Ovary (tissue), 10 donors: ENCODE measurements at places on chromosomes 12 and 14. TPM values are rescaled to one million over a fixed set of nuclear protein-coding genes. Genes with fewer than 3 reads are reported as not detected.
A peak's percentile ranks its signal among the peaks of the same experiment; 100 is the strongest.

- no peak overlapping the region for H3K27ac ChIP-seq
- no peak for DNase-seq
- H3K4me3 ChIP-seq: no peak overlapping the region
- no peaks in the 10 kb centered on the region for H3K27me3 ChIP-seq
- no peaks in the 10 kb centered on the region for H3K36me3 ChIP-seq
- H3K4me1 ChIP-seq: peaks cover 2% of the 10 kb centered on the region
These were observed 57.5 kb downstream of the PTHLH start for GRCh38 chr12:27915021-27915420.

DNA sequence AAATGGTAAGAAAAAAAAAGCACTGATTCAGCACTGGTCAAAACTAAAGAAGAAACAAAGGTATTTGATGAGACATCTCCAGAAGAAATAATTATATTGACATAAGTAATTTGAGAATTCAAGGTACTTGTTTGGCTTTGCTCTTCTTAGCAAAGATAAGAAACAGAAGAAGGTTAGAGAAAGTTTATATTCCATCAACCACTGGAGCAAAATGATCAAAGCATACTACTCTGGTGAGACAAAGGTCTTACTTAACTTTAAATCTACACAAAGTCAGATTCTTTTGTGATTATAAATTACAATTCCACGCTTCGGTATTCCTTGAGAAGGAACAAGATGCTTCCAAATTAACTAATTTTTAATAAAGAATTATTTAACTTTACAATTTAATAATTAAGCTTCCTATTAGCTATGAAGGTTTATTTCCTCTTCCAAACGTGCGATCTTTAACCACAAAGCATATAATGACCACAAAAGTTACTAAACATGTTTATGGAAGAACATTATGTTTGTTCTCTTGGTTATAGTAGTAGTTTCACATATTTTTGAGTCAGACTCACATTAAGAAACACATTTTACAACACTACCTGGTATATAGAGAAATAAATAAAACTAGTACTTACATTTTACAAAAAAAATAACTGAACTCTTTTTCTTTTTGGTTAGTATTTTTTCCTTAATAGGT lies 53.4 kb downstream of the METTL25 start:
- H3K27me3 ChIP-seq: no peaks in the 10 kb centered on the region
- no peaks in the 10 kb centered on the region for H3K4me1 ChIP-seq
- DNase-seq: no peak
- no peak overlapping the region for H3K27ac ChIP-seq
- no peaks in the 10 kb centered on the region for H3K36me3 ChIP-seq
- no peak overlapping the region for H3K4me3 ChIP-seq

- peaks cover 1% of the 10 kb centered on the region for H3K4me1 ChIP-seq
- no peaks in the 10 kb centered on the region for H3K27me3 ChIP-seq
- H3K4me3 ChIP-seq: no peak overlapping the region
- no peak for DNase-seq
- no peak overlapping the region for H3K27ac ChIP-seq
These were observed 100.0 kb downstream of the ARF6 start for GRCh38 chr14:49992901-49993339.

GRCh38 chr12:59678759-59679411 lies 83.1 kb downstream of the SLC16A7 start:
- no peaks in the 10 kb centered on the region for H3K36me3 ChIP-seq
- no peak overlapping the region for H3K4me3 ChIP-seq
- DNase-seq: no peak
- H3K4me1 ChIP-seq: no peaks in the 10 kb centered on the region
- peaks cover 2% of the 10 kb centered on the region for H3K27me3 ChIP-seq
- no peak overlapping the region for H3K27ac ChIP-seq

- no peaks in the 10 kb centered on the region for H3K36me3 ChIP-seq
- peaks cover 8% of the 10 kb centered on the region for H3K4me1 ChIP-seq
- peaks cover 5% of the 10 kb centered on the region for H3K27me3 ChIP-seq
These were observed at the start of gene PRPH for GRCh38 chr12:49295082-49295936. Gene PRPH (plus strand): TSS chr12:49295147. CDS start chr12:49295201, 54 bp downstream.

- no peak overlapping the region for H3K4me3 ChIP-seq
- peaks cover 7% of the 10 kb centered on the region for H3K4me1 ChIP-seq
- no peaks in the 10 kb centered on the region for H3K36me3 ChIP-seq
These were observed 14.8 kb downstream of the KRT7 start for GRCh38 chr12:52247622-52248540.

DNA sequence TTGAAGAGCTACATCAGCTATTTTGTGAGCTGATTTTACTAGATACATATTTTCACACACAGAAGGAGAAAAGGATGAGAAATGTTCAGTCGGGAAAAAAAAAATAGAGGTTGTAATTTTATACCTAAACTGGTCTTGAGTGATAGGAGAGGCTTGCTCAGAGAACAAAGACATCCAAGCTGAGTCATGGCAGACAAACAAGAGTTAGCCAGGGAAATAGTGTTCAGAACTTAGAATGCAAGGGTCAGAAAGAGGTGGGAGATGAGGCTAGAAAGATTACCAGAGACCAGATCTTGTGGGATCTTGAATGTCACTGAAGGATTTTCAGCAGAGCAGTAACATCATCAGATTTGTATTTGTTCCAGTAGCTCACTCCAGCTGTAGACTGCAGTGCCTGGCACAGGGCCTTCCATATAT lies 121.9 kb upstream of the ATF1 start:
- H3K27me3 ChIP-seq: no peaks in the 10 kb centered on the region
- no peaks in the 10 kb centered on the region for H3K36me3 ChIP-seq

- no peak overlapping the region for H3K27ac ChIP-seq
- no peaks in the 10 kb centered on the region for H3K27me3 ChIP-seq
- no peak overlapping the region for H3K4me3 ChIP-seq
- no peaks in the 10 kb centered on the region for H3K36me3 ChIP-seq
These were observed 95.2 kb upstream of the PCED1B start for GRCh38 chr12:46983959-46984841.

DNA sequence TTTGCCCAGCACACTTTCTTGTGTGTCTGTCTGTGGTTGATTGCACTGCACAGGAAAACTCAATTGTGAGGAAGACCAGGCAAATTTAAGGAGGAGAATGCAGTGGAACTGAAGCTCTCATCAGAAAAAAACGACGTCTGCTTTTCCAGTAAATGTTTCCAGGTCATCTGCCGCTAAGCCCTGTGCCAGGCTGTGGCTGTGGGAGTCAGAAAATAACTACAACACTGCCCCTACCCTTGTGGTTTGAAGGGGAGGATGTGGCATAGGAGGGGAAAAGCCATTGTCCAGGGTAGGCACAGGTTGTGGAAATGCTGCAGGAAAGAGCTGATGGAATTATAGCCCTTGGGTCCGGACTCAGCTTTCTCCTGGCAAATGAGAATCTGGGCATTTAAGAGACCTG lies 259.7 kb upstream of the TMEM132C start:
- no peaks in the 10 kb centered on the region for H3K36me3 ChIP-seq
- H3K4me1 ChIP-seq: no peaks in the 10 kb centered on the region
- H3K4me3 ChIP-seq: no peak overlapping the region
- no peak for DNase-seq
- no peak overlapping the region for H3K27ac ChIP-seq

GRCh38 chr14:61513986-61514830 lies 181.1 kb upstream of the HIF1A start:
- no peaks in the 10 kb centered on the region for H3K4me1 ChIP-seq
- H3K36me3 ChIP-seq: no peaks in the 10 kb centered on the region

DNA sequence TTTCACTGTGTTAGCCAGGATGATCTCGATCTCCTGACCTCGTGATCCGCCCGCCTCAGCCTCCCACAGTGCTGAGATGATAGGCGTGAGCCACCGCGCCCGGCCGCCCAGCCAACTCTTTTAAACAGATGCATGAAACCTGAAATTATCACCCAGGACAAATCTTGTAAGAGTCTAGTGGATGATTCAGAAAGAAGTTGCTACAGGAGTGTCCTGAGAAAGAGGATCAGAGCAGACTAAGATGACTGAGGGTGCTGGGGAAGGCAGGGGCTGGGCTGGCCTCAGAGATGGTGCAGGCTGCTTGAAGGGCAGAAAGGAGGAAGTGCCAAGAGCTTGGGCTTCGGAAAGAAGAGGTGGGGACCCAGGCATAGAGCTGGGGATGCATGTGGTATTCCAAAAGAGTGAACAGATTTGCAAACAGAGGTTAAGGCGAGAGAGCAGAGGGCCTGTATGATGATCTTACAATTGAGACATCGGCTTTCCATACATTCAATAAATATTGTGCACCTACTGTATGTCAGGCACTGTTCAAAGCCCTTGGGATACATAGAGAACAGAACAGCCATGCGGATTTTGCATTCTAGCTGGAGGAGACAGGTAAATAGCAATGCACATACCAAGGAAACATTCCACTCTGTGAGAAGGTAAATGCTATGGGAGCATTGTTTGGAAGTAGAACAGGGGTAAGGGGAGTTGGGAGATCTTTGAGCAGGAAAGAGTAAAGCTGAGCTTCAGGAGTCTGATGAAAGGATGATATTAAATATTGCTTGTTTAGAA lies 7.4 kb upstream of the CD9 start:
- no peak for DNase-seq
- no peak overlapping the region for H3K4me3 ChIP-seq
- no peaks in the 10 kb centered on the region for H3K27me3 ChIP-seq
- H3K27ac ChIP-seq: no peak overlapping the region
- H3K36me3 ChIP-seq: no peaks in the 10 kb centered on the region

- H3K4me3 ChIP-seq: peak overlapping the region; percentile 85
- peaks cover 16% of the 10 kb centered on the region for H3K4me1 ChIP-seq
- peak overlapping the region; percentile 93 for H3K27ac ChIP-seq
- no peaks in the 10 kb centered on the region for H3K27me3 ChIP-seq
- no peaks in the 10 kb centered on the region for H3K36me3 ChIP-seq
These were observed 590 bp downstream of the DDIT3 start for GRCh38 chr12:57519796-57520052.

GRCh38 chr14:24535737-24536136 lies 27.7 kb upstream of the CMA1 start:
- no peak for DNase-seq
- H3K4me1 ChIP-seq: no peaks in the 10 kb centered on the region
- H3K27ac ChIP-seq: no peak overlapping the region
- H3K27me3 ChIP-seq: no peaks in the 10 kb centered on the region

- H3K27me3 ChIP-seq: no peaks in the 10 kb centered on the region
- H3K27ac ChIP-seq: no peak overlapping the region
- H3K4me1 ChIP-seq: no peaks in the 10 kb centered on the region
- no peaks in the 10 kb centered on the region for H3K36me3 ChIP-seq
- no peak for DNase-seq
These were observed 95.5 kb upstream of the KRR1 start for GRCh38 chr12:75606956-75607355.

DNA sequence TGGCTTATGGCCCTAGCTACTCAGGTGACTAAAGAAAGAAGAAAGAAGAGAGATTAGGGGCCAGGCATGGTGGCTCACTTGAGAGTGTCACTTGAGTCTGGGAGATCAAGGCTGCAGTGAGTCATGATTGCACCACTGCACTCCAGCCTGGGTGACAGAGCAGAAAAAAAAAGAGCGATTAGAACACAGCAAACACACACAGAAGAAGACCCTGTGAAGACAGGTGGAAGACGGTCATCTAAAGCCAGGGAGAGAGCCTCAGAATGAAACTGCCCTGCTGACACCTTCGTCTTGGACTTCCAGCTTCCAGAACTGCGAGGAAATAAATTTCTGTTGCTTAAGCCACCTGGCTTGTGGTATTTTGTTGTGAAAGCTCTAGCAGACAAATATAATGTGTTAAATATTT lies 17.5 kb upstream of the PPP1CC start:
- no peak overlapping the region for H3K4me3 ChIP-seq
- DNase-seq: no peak
- no peaks in the 10 kb centered on the region for H3K27me3 ChIP-seq
- no peaks in the 10 kb centered on the region for H3K36me3 ChIP-seq

- no peak for DNase-seq
- no peaks in the 10 kb centered on the region for H3K36me3 ChIP-seq
- peak overlapping the region; percentile 53 for H3K4me3 ChIP-seq
- no peaks in the 10 kb centered on the region for H3K27me3 ChIP-seq
- H3K4me1 ChIP-seq: peaks cover 4% of the 10 kb centered on the region
These were observed 1.1 kb downstream of the EML1 start for GRCh38 chr14:99794151-99794780.

DNA sequence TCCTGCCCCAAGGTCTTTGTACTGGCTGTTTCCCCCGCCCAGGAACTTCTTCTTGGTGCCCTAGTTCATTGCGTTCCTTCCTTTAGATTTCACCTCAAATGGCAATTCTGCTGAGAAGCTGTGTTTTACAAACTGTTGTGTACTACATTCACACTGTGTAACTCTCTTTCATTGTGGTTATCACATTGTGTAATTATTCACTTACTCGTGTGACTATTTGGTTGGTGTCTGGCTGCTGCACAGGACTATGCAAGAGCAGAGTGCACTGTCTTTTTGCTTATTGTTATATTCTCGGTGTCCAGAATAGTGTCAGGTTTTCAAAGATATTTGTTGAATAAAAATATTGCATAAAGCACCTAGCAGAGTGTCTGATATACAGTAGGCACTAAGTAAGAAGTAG lies 177.2 kb upstream of the PRICKLE1 start:
- no peak for DNase-seq
- H3K4me3 ChIP-seq: no peak overlapping the region
- no peaks in the 10 kb centered on the region for H3K36me3 ChIP-seq
- no peak overlapping the region for H3K27ac ChIP-seq
- no peaks in the 10 kb centered on the region for H3K27me3 ChIP-seq

DNA sequence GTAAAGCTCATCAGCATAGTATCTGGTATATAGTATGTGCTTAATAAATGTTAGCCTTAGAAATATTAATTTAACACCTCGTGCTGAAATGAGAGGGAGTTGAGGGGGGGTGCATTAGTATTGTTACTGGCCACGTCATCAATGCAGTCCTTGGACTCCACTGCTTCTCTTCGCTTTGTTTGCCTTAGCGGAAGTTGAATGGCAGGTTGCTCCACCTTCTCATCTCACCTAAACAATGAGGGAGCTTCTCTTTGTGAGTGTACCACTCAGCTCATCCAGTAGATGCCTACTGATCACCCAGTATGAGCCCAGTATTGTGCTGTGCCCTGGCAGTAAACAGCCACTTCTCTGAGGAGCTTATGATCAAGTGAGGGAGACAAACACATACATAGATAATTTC lies 4.5 kb downstream of the TMEM117 start:
- no peaks in the 10 kb centered on the region for H3K4me1 ChIP-seq
- H3K4me3 ChIP-seq: no peak overlapping the region
- H3K36me3 ChIP-seq: no peaks in the 10 kb centered on the region
- no peak overlapping the region for H3K27ac ChIP-seq
- DNase-seq: no peak

GRCh38 chr14:29085546-29085945 lies 319.0 kb downstream of the FOXG1 start:
- no peaks in the 10 kb centered on the region for H3K36me3 ChIP-seq
- H3K4me3 ChIP-seq: no peak overlapping the region
- DNase-seq: no peak
- H3K4me1 ChIP-seq: no peaks in the 10 kb centered on the region

DNA sequence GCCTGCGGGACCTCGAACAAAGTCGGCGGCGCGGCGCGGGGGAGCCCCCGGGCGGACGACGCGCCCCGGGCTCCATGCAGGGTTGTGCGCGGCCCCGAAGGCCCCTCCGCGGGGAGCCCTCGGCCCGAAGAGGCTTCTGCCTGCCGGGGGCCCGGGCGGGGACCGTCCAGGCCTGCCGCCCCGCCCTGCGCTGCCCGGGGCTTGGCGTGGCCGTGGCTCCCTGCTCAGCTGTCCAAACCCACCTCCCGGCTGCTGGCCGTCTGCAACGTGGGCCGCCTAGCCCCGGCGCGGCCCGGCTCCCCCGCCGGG lies 670 bp downstream of the DYRK2 start:
- peaks cover 11% of the 10 kb centered on the region for H3K4me1 ChIP-seq
- peak overlapping the region; percentile 84 for H3K4me3 ChIP-seq
- H3K36me3 ChIP-seq: no peaks in the 10 kb centered on the region
- no peaks in the 10 kb centered on the region for H3K27me3 ChIP-seq
- H3K27ac ChIP-seq: peak overlapping the region; percentile 90
- DNase-seq: no peak

Gene TMEM120B
- polyA plus RNA-seq: 4.7 TPM

Gene KSR2
- not detected for polyA plus RNA-seq

Gene FGF23
- not detected for polyA plus RNA-seq

Gene ANO2
- 3.1 TPM for polyA plus RNA-seq

Gene AMDHD1
- polyA plus RNA-seq: 0.13 TPM

Gene ACOT4
- 3.9 TPM for polyA plus RNA-seq

Gene GPHN
- polyA plus RNA-seq: 23.0 TPM

Gene ABCD2
- 0.43 TPM for polyA plus RNA-seq

Gene GPR137C
- 1.0 TPM for polyA plus RNA-seq
